ENCODE measurements at places on chromosomes 12 and 14.

DNA sequence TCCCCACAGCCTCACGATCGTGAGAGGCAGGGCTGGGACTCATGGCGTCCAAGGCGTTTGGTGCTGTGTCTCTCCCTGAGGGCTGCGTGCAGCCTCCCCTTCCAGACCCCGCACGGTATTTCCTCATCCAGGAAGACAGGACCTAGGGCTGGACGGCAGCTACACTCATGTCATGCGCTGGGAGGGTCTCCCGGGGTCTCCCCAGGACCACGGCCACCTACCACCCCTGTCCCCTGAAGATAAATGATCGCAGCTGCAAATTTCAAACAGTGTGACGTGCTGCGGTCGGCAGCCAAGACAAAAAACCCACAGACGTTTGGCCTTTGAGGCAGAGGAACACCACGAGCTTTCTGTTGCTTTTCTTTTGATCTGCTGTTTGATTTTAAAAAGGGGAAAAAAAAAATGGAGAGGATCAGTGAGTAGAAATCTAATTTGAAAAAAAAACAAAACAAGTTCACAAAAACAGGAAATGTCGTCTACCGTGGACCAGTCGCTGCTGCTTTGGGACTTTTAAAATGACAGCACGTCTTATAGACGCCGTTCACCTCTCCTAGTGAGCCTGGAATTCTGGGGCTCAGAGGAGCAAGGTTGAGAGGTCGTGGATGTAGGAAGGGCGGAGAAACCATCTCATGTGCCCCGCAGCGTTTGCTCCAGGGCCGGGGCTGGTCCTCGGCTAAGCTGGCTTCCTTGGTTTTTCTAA, 237.6 kb downstream of the SLC41A2 start:
- DNase-seq, result no peak

DNA sequence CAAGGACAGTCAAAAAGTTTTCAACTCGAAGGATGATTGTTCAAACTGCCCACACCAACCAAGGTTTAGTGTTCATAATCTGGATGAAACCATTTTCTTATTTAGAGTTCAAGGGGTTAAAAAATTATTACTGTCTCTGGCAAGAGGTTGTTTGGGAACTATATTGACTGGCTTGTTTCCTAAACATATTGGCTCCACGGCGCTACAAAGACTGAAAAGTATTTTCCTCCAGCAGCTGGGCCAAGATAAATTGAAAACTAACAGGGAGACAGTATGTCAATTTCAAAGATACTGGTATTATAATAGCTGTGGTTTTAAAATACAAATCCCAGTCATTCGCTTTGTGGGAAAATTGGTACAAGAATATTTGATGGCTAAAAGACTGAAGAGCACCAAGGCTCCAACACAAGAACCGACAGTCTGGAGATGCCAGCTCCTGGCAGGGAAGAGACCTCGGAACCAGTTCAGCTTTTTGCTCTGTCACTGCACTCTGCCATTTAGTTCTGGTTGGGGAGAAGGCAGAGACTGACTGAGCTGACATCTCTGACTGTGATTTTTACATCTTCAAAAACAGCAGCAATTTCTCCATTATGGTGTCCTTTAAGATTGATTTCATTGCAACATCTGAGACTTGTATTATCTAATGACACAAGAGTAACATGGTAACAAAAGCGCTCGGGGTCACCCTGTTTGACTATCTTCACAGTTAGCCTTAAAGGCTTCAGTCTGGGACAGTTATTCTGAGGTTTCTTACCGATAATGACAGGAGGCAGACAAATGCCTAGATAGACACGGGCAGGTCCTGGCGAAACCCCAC, 62.0 kb downstream of the ST8SIA1 start:
- no peak for DNase-seq

GRCh38 chr12:124796303-124796960, 67.2 kb downstream of the SCARB1 start:
- DNase-seq, result no peak

- DNase-seq, result no peak
These were observed 21.3 kb downstream of the PITPNM2 start for GRCh38 chr12:123129621-123130020.

DNA sequence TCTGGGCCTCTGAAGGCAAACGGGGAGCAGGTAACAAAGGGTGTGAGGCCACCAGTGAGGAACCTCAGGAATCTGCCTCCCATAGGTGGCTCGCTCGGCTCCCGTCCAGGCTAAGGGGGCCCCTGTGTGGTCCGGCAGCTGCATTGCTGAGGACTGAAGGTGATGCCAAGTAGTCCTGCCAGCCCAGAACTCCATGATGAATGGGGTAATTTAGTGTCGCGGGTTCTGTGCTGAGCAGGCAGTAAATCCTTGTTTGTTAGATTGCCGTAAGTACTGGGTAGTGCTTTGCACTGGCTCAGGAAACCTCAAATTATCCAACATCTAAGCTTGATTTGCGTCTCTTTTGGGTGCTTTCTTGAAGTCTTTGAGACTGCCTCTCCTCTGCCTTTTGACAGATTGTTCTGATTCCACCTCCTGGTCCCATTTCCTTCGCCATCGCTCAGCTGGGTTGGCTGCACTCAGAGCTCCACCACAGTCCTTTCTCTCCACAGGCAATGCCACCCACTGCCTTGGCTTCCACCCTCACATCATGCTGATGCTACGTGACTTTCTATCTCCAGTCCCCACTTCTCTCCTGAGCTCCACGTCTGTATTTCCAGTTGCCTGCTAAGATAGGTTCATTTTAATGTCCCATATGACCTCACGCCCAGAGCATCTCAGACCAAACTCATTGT, 392.0 kb downstream of the FUT8 start:
- DNase-seq, result no peak

GRCh38 chr14:101540481-101541462, 20.5 kb upstream of the DIO3 start:
- no peak for DNase-seq

GRCh38 chr14:20682127-20682434, 2.3 kb upstream of the RNASE4 start:
- no peak for DNase-seq

DNA sequence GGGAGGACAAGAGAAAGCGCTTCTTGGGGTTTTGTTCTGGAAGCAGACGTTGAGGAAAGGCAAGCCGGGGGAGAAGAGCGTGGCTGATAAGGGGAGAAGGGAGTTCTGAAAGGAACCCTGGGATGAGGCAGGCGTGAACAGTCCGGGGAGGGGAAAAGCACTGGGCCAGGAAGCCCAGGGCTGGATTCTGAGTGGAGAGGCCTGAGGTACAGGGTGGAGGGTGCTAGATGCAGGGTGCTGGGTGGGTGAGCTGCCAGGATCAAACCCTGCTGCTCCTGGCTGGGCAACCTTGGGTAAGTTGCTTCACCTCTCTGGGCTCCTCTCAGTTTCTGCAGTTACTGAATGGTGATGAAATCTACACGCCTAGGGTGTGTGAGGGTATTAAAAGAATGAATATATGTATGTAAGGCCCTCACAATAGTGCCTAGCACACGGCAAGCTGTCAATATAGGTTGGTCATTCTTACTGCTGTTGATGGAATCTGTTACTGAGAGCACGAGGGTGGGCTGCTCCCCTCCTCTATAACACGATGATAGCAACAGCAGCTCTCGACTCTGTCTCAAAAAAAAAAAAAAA, 138.5 kb downstream of the RBM19 start:
- DNase-seq, result no peak

GRCh38 chr12:80946591-80946990, 8.9 kb upstream of the LIN7A start:
- no peak for DNase-seq

GRCh38 chr14:63273717-63274655, 44.7 kb downstream of the GPHB5 start:
- DNase-seq, result no peak

GRCh38 chr12:119225454-119225853, 46.7 kb downstream of the HSPB8 start:
- DNase-seq, result no peak

DNA sequence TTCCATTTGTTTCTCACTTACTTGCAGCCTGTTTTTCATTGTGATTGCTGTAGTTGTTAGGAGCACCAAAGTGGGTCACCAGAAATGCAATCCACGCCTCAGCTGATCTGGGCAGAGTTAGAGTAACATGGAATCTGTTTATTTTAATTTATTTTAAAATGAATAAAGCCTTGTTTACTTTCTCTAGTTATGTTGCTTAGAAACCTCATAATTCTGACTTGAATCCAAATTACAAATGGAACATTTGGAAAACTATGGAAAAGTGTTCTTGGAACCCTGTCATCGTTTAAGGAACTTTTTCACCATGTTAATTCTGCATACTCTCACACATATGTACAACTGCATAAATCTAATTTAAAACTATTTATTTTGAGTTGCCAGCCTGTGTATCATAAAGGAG, 92.2 kb upstream of the DAAM1 start:
- DNase-seq, result no peak

DNA sequence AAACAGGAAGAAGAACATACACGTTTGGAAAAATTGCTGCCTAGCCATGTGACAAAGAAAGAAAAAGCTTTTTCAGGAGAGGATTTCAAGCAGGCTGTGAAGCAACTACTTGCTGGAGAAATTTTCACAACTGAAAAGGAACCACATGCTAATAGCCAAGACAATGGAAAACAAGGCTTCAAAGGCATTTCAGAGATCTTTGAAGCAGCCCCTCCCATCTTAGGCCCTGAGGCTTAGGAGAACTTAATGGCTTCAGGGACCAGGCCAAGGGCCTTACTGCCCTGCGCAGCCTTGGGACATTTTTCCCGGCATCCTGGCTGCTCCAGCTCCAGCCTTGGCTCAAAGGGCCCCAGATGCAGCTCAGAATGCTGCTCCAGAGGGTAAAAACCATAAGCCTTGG, 255.9 kb upstream of the ARID2 start:
- no peak for DNase-seq

- DNase-seq, result no peak
These were observed 68.0 kb upstream of the FAR2 start for GRCh38 chr12:29081101-29081500.

DNA sequence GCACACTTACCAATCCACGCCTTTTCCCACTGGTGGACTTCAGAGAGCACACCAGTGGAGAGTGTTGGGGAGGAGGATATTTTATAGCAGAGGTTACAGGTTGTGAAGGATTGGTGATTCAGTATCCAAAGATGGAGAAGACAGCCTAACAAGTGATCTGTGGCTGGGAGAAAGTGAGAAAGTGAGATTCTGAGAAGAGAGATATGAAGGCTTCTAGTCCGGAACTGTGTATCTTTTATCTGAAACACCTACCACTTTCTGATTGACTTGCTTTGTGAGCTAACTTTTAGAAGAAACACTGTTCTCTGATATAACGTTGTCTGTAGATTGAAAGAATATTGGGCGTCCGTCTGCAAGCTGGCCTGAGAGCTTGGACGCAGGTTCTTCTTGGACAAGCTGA, 24.0 kb downstream of the DYNC1H1 start:
- no peak for DNase-seq

DNA sequence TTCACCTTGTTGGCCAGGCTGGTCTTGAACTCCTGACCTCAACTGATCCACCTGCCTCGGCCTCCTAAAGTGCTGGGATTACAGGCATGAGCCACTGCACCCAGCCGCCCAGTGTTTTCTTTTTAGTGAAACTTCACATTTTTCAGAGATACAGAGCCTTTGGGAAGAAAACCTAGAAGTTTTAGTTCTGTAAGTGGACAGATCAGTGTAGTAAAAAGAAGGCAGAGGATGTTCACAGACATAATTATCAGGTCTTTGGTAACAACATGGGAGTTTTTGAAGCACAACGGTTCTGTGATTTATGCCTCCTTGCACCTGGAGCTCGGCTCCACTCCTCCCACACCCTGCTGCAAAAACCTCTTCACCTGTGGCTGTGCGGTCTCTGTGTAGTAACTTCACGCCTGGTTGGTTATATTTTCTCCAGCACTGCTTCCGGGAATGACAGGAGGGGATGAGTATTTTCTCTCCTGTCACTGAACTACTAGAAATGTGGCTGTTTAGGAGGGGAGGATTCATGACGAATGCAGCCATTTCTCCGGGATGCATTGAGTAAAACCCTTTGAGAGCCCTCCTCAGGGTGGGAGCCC, 67.0 kb downstream of the ARF6 start:
- no peak for DNase-seq

DNA sequence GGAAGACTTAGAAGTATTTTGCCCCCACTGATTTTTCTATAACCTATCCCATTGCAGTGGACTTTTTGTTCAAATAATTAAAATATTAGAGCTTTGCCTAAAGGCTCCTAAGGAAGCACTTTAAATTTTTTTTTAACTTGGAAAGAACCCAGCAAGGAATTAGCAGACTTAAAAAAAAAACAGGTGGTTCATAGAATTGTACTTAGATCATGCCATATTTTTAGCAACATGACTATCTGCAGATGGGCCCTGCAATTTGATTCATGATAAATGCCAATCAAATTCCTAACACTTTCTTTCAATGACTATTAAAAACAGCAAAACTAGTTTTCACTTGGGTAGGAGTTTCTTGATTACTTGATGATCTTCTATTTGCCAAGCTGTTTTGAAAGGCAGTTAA, 11.5 kb downstream of the ADAMTS20 start:
- peak; percentile 64 for DNase-seq

- no peak for DNase-seq
These were observed 7.9 kb upstream of the OAS2 start for GRCh38 chr12:112970391-112970790.

GRCh38 chr12:59070322-59070933, 150.1 kb upstream of the LRIG3 start:
- peak; percentile 62 for DNase-seq

- no peak for DNase-seq
These were observed 79.2 kb downstream of the DAD1 start for GRCh38 chr14:22509751-22510300.

- DNase-seq, result no peak
These were observed 95.8 kb upstream of the ATXN7L3B start for GRCh38 chr12:74441872-74442271.

DNA sequence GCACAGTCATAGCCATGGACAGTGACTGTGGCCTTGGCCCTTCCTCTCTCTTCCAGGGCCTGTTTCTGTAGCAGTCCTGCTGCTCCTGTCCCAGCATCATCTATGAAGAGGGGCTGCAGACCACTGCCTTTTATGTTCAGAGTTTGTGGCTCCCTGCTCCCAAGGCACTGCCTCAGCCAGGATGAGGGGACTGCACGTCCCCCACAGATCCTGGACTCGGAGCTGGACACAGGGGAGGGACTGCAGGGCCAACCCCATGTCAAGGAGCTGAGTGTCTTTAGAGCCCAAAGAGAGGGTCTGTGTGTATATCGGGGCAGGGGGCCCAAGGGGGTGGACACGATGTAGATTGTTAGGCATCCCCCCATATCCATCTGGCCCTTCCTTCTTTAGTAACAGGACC, 60.6 kb upstream of the DIO3 start:
- DNase-seq, result no peak

- no peak for DNase-seq
These were observed 125.4 kb upstream of the ATF1 start for GRCh38 chr12:50638482-50638880.

- no peak for DNase-seq
These were observed 368.8 kb downstream of the TMEM121 start for GRCh38 chr14:105894978-105895881.

Data from retinal pigment epithelial cell (primary cell).